Stimulated activated CD4-positive, alpha-beta T cell treated with anti-CD3 and anti-CD28 coated beads, Interleukin-1b, Interleukin-23, amount 100 ng/mL, for 1 hour (primary cell): ENCODE measurements at places on chromosomes 16 and 17.

DNA sequence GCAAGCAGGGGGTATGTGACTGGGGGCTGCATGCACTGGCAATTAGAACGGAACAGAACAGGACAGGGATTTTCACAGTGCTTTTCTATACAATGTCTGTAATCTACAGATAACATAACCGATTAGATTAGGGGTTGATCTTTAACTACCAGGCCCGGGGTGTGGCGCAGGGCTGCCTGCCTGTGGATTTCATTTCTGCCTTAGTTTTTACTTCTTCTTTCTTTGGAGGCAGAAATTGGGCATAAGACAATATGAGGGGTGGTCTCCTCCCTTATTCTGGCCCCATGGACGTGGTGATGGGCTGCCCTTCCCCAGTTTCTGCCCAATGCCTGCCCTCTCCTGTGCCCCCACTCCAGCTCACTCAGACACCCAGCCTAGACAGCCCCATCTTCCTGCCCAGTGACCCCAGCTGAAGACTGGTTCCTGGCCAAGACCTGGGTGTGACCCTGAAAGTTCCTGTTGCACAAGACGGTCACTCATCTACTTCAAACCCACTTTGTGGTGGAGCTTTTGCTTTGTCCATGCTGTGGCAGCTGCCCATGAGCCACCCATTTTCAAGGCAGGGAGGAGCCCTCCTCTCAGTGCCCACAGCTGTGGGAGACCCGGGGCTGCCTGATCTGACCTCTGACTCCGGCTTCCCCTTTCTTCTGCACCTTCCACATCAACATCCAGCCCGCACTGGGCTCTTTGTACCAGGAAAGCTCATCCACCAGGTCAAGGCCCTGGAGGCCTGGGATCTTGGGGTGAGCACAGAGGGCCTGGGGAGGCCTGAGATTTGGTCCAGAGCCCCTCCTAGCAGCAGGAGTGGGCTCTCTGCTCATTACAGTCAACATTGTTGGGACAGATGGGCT is 18.6 kb downstream of the ALOX12B start:
- DNase-seq, result no peak

DNA sequence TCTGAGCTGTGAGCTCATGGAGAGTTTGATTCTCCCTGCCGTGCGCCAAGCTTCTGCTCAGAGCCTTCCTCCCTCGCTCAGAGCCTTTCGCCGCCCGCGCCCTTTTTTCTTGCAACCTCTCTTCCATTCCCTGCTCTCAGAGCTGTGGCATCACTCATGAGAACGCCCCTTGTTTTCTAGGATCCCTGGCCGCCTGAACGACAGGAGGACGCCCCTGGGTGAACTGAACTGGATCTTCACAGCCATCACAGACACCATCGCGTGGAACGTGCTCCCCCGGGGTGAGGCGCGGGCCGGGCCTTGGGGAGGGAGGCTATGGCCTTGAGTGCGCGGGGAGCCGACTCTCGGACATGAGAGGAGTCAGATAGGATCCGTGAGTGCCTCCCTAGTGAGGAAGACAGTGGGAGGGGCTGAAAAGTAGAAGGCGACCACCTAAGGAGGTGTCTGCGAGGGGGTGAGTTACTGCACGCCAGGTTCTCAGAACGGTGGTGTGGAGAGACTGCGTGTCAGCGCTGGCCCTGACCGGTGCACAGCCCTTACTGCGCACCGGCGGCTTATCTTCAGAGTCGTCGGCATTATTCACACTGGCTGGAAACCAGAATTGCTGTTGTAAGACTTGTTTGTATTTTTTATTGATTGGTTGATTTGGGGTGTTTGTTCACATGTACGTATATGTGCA is 169.5 kb upstream of the CHMP6 start:
- DNase-seq, result no peak

DNA sequence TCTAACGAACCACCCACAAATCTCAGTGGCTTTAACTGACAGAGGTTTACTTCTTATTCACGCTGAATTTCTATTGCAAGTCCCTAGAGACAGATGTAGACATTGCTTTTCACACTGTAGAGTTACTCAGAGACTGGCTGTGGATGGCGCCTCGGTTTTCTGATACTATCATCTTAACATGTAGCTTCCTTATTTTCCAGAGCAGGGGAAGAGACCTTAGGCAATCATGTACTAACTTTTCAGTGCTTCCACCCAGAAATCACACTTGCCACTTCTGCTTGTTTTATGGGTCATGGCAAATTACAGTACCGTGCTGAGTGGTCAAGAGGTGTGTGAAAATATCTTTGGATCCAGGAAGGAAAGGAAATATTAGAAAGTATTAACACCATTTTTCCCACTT is 65.4 kb downstream of the MAF start:
- DNase-seq, result no peak

- no peak for DNase-seq
Observed at GRCh38 chr17:34408439-34408838, 45.4 kb upstream of the CCL1 start.

DNA sequence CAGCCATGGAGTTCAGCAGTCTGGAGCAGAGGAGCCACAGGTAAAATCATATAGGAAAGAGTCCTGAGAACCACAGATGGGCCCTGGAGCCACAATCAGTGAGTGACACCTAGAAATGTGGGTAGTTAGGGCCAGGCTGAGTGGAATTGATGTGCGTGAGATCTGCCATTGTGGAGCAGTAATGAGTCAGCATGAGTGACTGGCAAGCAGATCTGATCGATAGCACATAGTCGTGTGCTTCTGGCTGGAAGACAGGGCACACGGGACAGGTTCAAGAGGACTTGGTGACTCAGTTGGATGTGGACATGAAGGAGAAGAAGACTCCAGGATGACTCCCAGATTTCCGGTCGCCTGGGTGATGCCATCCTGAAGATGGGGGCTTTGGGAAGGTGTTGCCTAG is 12.3 kb downstream of the ADORA2B start:
- DNase-seq, result no peak

DNA sequence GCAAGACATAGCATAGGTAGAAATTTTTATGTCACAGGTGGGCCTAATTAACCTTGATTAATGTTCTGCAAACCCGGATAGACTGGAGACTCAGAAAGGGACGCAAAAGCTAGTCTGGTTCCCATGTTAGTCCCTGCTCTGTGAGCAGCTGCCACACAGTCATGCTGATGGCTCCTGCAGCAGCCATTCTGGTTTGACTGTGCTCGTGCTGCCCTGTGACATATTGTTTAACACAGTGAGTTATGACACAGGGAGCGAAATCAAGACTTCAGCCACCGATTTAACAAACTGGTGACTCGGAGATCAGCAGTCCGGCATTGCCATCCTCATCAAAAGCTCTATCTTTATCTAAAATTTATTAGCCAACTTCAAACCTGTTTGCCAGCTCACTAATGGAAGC is 169.8 kb downstream of the WWOX start:
- no peak for DNase-seq

DNA sequence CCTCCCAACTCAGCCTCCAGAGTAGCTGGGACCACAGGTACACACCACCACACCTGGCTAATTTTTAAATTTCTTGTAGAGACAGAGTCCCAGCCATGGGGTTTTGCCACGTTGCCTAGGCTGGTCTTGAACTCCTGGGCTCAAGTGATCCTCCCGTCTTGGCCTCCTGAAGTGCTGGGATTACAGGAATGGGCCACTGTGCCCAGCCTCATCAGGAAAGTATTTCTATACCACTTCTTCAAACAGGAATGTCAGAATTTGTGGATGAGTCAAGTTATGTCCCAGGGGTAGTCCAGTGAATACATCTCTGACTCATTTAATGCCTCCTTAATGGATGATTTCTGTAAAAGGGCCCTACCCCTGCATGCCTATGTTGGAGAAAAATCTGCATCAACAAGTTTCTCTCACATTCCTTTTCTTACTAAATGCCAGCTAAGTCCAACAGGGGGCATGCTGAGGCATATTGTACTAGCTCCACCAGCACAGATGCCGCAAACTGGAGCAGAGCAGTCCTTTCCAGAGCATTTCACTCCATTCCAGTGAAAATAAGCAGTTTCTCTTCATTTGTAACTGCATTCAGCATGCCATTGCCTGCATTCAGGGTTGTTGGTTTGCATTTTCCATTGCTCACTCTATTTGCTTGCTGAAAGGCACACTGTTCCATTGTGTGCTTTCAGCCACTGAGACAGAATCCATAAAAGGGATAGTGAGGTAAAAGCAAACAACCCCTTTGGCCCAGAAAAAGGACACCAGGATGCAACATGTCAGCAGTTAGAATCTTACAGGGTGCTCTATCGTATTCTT is 5.3 kb upstream of the CAVIN1 start:
- no peak for DNase-seq
